ENCODE measurements at places on chromosomes 2 and 18.

GRCh38 chr18:55250768-55251173 lies 291.5 kb upstream of the CCDC68 start:
- DNase-seq, result no peak

DNA sequence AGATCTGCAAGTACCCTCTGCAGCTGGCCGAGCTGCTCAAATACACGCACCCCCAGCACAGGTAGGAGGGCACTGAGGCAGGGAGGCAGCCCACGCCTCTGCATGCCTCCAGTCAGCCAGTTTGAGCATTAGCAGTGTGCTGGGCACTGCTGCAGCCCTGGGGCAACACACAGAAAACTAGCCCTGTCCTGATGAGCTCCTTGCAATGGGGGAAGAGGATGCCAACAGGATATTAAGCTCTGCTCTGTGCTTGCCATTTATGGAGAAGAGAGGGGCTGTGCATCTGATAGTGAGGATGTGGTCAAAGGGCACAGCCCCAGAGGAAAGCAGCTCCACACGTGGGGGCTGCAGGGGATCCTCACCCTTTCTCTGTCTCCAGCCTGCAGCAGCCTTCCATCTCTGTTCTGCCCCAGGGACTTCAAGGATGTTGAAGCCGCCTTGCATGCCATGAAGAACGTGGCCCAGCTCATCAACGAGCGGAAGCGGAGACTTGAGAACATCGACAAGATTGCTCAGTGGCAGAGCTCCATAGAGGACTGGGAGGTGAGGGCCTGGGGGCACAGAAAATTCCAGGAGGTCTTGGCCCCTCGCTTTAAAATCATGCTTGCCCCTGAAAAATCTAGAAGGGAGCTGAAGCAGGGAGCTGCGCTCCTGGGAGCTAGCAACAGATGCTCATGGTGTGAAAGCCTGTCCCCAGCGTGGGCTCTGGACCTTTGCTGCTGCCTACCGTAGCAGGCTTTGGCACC lies 51.7 kb downstream of the FAM168B start:
- no peak for DNase-seq

DNA sequence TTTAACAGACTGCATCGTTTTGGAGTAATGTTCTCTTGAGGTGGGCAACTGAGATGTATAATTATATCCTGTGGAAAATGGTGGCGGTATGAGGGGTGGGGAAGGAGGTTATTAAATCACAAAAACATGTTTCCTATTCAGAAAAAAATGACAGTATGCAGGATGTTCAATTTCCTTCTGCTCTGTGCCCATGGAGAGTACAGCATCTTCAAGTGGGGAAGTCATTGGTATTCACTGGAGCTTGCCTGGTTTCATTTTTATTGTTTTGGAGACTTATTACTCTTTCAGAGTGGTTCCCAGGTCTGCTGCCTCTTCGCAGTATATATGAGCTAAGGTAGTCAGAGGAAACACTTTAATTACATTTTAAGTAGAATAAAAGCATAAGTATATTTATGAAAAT lies 318.8 kb upstream of the RAB12 start:
- no peak for DNase-seq

DNA sequence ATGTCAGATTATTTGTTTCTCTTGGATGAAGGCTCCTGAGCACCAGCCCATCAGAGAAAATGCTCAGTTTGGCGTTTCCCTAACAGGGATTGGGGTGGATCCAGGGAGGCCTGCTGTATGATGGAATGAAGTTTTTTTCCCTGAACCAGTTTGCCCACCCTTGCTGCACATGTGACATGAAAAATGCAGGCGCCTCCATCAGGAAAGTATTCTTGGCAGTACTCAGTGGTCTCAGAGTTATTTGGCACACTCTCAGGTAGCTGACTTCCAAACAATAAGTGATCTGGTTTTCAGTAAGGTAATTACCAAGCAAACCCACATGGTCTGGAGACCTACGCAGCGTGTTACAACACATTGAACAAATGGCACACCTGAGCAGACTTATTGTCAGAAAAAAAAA lies 254.9 kb downstream of the PAX3 start:
- DNase-seq, result no peak

DNA sequence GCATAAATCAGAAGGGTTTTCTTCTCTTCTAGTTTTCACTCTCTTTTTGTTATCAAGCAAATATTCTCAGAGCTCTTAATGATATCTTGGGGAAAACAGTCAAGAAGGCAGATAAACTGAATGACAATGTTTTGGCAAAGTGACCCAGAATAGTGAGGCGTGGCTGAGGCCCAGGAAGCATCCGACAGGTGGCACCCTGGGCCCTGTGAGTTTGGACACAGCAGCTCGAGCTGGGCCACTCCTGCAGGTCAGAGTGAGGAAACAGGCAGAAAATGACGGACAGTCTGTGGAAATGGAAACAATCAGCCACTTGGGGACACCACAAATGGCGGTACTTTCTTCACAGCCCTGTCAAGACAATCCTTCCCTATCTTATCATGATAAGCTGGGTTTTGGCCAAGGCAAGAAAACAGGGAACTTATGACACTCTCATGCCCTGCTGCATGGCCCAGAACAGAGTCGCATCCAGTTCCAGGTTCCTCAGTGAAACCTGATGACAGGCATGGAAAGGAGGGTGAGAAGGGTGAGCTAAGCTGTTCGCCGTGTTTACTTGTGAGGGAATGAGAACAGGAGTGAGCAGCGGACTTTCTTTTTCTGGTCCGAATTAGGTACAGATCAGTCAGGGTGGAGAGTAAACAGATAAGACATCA lies 32.1 kb downstream of the MRPL44 start:
- no peak for DNase-seq

- no peak for DNase-seq
Observed at GRCh38 chr18:76808561-76808960, 13.8 kb upstream of the ZNF236 start.

DNA sequence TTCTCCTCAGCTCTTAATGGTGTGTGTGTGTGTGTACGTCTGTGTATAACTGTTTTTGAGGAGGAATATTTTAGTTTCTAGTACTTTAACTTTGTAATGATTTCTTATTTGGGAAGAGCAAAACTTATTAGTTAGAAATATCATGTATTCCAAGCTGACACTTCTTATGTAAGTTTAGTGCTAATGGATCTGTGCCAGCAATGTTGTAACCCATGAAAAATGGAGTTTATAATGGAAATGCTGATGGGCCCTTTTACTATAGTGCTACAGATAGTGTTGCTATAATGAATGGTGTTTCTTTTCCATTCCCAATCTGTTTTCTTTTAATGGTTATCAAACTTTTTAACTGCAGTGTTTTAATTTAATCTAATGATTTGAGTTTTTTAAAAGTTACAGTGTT lies 49.8 kb upstream of the OTX1 start:
- no peak for DNase-seq

- DNase-seq, result no peak
Observed at GRCh38 chr2:94986392-94986963, 39.0 kb upstream of the MAL start.

- no peak for DNase-seq
Observed at GRCh38 chr2:164922134-164922533, 33.2 kb downstream of the SLC38A11 start.

DNA sequence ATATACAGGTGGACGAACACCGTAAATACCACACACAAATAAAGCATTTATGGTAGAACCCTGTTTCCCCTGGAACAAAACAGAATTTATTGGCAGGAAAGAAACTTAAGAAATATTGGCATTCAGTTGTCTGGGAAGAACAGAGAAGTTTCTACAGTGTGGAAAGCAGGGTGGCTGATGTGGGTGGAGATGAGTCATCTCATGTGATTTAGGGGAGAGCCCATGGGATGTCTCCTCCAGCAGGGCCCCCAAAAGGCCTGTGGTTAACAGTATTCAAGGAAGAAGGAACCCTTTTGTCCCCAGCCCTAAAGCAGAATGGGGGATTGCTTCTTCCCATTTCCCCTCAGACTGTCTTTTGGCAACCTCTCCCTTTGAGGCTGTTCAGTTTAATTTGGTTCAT lies 24.2 kb downstream of the SIX3 start:
- no peak for DNase-seq

DNA sequence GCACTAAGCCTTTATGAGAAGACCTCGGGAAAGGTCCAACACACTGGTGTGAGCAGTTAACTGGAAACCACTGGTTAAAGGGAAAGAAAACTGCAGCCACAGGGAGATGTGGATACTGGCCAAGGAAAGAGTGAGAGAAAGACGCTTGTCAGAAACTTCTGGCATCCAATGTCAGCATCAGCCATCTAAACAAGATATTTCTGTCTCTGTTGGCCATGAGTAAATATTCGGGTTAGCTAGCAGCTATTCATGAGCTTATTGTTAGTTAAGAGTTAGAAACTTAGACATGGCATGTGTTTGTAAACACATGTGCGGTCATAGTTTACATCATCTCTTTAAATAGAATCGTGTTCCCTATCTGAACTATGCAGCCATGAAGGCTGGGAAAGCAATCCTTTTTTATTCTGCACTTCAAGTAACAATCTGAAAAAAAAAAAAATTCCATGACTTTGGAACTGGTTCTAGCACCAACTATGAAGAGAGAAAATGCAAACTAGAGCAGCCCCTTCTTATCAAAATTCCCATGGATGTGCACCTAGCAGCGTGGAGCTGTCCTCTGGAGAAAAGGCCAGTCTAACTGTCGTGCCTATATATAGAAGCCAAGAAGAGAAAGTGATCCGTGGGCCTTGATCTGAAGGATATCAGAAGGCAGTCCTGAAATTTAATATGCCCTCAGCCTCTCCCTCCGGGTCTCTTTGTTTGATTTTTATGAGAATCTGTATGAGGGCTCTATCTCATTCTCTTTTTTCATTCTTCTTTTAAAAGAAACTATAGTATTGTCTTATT lies 84.0 kb upstream of the RFX8 start:
- no peak for DNase-seq

- DNase-seq, result no peak
Observed at GRCh38 chr2:74511104-74511989, 2.9 kb upstream of the TLX2 start.

DNA sequence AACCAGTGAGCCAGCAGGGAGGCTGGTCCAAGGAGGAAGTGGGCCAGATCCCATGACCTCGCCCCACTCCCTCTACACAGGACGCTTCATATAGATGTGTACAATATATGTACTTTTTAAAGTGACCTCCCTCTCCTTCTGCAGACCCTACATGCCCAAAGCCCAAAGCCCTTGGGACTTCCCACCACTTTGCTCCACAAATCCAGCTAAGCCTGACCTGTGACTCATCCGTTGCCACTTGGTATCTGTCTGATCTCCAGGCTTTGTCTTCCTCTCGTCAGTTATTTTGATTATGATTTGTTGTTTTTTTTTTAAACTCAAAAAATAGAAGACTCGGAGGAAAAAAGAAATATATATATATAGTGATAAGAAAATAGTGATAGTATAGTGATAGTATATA lies 470.8 kb downstream of the KCNJ3 start:
- DNase-seq, result no peak

GRCh38 chr2:133026536-133027177 lies 356.7 kb upstream of the LYPD1 start:
- DNase-seq, result no peak

GRCh38 chr2:210503001-210503623 lies 26.6 kb upstream of the LANCL1 start:
- peak; percentile 18 for DNase-seq

- no peak for DNase-seq
Observed at GRCh38 chr2:134727385-134727784, 8.6 kb upstream of the TMEM163 start.

- DNase-seq, result no peak
Observed at GRCh38 chr2:64477037-64477436, 23.1 kb downstream of the LGALSL start.

- DNase-seq, result no peak
Observed at GRCh38 chr2:204264085-204264553, 281.2 kb upstream of the PARD3B start.

DNA sequence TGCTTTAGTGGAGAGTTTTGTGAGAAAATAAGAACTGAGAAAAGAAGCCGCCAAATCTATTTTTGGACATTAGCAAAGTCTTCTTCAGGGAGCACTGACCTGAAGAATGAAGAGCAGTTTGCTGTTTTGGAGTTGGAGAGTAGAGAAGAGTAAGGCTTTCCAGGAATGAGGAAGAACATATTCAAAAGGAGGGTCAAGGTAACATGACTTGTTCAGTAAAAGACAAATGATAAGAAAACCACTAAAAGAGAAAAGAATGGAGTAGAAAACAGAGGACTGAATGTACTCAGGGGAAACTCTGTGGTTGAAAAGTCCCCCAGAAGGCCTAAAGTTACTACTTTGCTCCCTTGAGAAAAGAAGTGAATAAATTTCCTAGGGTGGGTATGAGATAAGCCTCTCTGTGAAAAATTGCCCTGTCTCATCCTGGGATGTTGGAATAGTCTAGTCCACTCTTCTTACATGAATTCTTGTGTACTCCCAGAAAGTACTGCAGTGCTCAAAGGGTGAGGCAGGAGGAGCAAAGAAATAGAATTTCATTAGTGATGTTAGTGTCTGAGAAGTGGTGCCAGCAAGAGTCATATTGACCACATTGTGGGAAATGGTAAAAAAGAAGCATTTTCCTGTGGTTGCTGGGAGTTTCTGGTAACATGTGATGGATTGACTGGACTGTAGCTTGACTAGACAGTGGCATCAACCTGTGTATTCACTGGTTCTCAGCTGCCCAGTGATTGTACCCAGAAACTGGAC lies 27.8 kb downstream of the MBD5 start:
- no peak for DNase-seq

GRCh38 chr2:217996361-217996760 lies 6.4 kb downstream of the TNS1 start:
- DNase-seq, result peak; percentile 37

DNA sequence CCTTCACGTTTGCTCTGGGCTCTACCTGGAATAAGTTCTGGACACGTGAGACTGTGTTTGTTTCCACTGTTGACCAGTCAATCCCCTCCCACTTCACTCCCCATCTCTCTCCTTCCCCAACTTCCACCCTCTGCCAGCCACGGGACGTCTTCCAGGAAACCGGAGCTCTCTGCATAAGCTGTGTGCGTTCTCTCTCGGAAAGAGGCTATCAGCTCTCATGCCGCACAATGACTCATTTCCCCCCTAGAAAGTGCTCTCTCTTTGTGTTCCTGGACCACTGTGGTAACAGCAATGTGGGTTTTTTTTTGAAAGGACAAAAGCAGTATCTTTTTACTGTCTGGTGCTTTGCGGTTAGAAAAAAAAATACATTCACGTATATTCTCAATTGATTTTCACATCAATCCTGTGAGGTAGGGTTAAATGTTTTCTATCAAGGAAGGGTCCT lies 10.2 kb downstream of the PROKR1 start:
- no peak for DNase-seq

GRCh38 chr18:64403784-64404503 lies 255.1 kb upstream of the LINC00305 start:
- DNase-seq, result no peak

DNA sequence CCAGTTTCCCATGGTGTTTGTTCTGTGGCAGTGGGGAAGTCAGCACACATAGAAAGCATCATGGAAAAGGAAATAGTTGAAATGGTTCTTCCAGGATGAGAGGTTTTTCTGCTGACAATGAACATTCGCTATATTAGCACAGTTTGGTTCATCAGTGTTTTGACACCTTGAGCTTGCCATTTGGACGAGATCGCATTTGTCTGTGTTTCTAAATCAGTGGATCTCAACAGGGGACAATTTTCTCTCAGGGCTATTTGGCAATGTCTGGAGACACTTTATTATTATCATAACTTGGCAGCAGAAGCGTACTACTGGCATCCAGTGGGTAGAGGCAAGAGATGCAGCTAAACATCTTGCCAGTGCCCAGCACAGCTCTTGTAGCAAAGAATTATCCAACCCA lies 74.6 kb downstream of the CD8B2 start:
- DNase-seq, result no peak

- no peak for DNase-seq
Observed at GRCh38 chr18:23135550-23136325, 453 bp downstream of the CABLES1 start.
